Activated CD4-positive, alpha-beta T cell treated with anti-CD3 and anti-CD28 coated beads for 36 hours (primary cell): ENCODE measurements at places on chromosomes 6 and 20.

DNA sequence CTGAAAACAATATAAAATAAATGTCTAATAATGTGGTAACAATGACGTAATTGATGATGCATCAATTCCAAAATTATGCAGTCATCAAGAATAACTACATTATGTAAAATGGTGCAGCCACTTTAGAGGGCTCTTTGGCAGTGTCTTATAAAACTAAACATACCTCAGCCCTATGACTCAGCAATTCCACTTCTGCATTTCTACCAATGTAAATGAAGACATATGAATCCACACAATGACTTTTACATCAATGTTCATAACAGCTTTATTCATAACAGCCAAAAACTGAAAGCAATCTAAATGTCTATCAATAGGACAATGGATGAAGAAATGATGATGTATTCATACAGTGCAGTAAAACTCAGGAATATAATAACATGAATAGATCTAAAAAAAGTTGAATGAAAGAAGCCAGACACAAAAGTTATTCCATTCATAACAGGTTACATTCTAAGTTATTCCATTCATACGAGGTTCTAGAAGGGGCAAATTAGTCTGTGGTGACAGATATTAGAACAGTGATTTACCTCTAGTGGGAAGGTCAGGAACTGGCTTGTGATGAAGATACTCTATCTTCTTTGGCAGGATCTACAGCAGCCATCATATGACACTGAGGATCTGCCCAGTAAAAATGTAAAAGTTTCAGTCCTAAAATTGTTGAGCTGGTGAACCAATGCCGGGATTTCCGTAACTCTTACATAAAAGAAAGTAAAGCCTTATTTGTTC lies 396.1 kb downstream of the PLCB1 start:
- DNase-seq, result no peak

DNA sequence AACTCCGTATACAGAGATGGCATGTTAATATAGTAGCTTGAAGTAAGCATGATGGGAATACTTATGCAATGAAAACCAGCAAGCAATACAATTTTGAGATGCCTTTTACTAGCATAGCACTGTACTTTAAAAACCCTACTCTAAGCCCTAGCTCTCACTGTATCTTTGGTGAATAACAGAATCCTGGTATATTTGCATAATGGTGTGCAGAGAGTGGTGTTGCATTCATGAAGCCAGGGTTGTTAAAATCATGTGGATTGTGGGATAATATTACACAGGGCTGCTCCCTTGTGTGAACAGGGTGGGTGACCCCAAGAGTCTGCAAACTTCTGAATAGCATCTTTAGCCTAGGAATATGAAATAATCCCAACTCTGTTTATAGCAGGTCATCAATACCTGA lies 105.2 kb upstream of the BMP2 start:
- DNase-seq, result no peak

- DNase-seq, result peak; percentile 68
These were observed 103.3 kb downstream of the TNFAIP3 start for GRCh38 chr6:137970368-137970767.

DNA sequence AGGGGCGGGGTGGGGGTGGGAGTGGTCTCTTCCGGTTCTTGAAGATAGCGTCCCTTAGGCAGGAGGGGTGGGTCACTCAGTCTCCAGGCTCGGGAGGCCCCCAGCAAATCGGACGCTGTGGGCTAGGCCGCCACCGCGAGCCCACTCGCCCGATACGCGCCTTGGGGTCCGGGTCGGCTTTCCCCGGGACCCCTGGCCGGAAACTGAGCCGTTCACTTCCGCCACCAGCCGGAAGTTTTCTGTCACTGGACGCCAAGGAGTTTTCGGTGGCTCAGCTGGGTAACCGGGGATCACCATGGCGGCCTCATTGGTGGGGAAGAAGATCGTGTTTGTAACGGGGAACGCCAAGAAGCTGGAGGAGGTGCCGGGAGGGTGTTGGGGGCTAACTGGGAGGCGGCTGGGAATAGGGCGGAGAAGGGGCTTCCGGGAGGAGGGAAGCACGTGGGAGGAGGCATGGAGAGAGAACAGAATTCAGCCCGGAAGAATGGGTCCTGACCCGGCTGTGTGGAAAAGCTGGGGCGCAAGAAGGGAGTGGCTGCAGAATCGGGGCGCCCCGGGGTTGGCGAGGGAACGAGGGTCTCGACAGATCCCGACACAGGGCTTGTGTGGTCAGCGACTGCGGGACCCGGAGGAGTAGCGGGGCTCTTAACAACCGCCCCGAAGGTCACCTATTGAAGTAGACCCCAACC lies at the start of gene ITPA:
Gene ITPA (plus strand): TSS at position 242 of the 689 bp plus-strand sequence. CDS start 54 bp downstream, at position 296.
- DNase-seq, result peak; percentile 78

DNA sequence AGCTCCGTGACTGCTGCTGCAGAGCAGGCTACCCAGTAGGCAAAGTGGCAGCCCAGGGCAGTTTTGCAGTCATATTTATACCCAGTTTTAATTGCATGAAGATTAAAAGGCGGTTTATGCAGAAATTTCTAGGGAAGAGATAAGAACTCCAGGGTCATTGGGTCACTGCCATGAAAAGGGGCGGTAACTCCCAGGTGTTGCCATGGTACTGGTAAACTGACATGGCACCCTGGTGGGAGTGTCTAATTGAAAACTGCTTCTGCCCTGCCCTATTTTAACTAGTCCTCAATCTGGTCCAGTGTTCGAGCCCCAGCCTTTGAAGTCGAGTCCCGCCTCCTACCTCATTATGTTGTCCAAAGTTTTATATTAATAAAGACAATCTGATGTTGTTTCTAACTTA lies 75.0 kb upstream of the FUCA2 start:
- DNase-seq, result no peak

- DNase-seq, result no peak
These were observed 399.3 kb downstream of the KHDRBS2 start for GRCh38 chr6:61886608-61887259.

GRCh38 chr6:38375341-38375740 lies 264.4 kb downstream of the BTBD9 start:
- DNase-seq, result no peak

DNA sequence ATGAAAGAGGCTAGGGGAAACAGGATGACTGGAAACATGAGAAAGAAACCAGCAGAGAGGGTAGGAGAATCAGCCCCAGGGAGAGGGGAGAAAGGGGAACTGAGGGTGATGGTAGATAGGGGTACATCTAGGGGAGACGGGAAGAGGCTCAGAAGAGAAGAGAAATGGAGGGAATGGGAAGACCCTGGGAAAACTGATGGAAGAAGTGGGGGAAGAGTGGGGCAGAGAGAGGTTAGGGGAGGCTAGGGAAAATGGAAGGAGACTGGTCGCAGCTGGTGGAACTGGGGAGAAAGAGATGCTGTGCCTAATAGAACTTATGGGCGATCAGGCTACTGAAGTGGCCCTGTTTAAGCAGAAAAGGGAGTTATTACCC lies 548 bp downstream of the PROCR start:
- no peak for DNase-seq

DNA sequence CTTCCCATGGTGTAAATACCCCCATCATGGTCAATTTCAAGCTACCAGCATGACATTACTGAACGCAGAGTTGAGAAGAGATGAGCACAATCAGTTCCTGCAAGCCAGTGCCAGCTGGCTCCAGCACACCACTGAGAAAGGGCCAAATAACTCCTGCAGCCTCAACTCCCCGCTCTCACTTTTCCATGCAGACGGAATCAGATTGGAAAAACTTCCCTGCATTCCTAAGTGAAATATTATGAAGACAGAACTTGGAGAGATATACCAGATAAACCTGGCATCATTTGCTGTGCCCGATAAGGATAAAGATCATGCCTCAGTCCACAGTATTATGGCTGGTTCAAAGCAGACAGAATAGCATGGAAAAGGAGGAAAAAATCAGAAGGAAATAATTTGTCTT lies 56.7 kb downstream of the FILIP1 start:
- DNase-seq, result no peak

DNA sequence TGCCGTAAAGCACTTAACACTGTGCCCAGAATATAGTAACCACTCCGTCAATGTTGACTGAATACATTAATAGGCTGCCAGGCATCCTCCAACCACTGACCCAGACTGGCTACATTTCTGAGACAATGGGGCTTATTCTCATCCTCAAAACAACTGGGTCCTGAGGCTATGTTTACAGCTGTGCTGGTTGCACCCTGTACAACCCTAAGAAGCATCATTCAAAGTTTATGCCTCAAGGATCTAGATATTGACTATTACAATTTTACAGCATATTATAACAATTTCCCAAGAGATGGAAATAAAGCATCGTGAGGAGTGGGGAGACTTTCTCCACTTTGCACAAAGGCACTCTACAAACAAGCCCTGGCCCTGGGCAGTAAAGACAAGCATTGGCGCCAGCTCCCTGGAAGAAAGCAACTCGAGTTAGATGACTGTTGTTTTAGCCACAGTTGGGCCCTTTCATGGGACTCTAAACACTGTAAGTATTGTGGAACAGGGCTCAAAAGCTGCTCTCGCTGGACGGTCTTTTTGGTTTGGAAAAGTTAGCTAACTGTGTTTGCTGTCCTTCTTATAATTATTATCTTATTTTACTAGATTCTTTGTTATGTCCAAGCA lies 30.2 kb downstream of the MYLIP start:
- no peak for DNase-seq
